ENCODE measurements at places on chromosomes 7 and 10.

GRCh38 chr7:98807068-98808048, 62.5 kb downstream of the TMEM130 start:
- no peak for DNase-seq

DNA sequence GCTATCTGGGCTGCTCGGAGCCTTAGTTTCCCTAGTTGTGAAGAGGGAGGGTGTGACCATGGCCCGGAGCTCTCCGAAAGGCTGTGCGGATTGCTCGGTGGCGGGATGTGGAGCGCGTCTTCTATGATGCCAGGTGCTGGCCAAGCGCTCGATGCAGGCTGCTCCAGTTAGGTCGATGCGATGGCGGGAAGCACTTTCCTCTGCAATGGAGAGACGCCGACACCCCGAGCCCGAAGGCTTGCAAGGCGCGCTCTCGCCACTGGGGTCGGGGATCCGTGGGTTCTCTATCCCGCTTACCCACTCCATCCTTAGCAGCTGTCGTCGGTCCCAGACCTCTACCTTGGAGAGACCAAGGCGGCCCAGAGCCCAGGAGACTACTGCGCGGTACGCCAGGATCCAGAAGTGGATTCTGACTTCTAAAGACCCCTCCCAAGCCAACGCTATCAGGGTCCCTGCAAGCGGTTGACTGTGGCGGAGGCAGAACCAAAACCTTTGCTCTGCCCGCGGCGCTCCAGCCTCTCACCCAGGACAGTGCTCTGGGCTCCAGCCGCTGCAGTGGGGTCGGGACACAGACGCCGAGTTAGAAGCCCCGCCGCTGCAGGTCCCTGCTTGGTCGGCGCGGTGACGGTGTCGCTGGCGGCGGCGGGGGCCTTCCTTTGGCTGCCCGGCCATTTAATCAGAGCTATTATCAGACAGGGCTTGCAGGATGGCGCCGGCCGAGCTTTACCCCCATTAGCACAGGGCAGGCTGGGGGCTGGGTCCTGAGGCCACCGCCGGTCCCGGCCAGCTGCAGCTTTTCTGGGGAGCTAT, 7.8 kb upstream of the TBX20 start:
- no peak for DNase-seq

GRCh38 chr10:48792687-48793096, 108.0 kb downstream of the WDFY4 start:
- DNase-seq: no peak

DNA sequence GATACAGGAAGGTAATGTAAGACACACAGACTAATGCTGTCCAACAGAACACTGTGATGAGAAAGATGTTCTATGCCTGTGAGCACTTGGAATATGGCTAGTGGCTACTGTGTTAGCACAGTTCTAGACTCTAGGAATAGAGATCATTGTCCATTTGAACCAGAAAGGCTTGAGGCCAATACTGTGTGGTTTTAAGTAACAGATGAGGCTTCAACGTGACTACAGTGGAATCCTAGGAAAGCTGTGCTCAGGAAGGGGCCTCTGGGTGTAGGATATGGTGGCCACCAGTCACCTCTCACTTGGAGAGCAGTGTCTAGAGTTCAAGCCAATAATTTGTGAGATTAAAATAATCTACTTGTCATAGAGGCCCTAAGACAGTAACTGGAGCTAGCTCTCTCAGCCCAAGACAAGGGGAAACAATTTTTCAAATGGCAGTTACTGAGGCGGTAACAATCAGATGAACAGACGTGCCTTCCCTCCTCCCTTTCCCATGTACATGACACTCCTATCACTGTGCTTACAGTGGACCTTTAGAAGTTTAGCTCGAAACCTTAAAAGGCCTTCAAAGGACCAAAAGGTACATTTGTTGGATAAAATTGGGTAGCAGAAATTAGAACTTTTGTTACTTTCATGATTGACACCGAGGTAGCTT, 10.2 kb downstream of the ZDHHC16 start:
- DNase-seq: no peak

DNA sequence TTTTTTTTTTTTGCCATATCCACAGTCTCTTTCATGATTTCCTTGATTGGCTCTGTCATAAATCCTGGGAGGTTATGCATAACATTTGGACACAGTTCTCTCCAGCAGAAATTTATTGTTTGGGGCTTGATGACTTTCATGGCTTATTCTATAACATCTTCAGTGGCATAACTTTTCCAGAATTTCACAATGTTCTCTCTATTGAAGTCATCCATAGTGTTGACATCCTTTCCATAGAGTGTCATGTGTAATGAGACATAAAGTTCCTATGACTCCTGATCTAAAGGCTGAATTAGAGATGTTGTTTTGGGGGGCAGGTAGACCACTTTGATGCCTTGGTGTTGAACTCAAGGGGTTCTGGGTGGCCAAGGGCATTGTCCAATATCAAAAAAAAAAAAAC, 36.7 kb upstream of the STK17A start:
- no peak for DNase-seq

- peak; percentile 50 for DNase-seq
Measured at GRCh38 chr7:137847568-137848050, 835 bp upstream of the DGKI start.

DNA sequence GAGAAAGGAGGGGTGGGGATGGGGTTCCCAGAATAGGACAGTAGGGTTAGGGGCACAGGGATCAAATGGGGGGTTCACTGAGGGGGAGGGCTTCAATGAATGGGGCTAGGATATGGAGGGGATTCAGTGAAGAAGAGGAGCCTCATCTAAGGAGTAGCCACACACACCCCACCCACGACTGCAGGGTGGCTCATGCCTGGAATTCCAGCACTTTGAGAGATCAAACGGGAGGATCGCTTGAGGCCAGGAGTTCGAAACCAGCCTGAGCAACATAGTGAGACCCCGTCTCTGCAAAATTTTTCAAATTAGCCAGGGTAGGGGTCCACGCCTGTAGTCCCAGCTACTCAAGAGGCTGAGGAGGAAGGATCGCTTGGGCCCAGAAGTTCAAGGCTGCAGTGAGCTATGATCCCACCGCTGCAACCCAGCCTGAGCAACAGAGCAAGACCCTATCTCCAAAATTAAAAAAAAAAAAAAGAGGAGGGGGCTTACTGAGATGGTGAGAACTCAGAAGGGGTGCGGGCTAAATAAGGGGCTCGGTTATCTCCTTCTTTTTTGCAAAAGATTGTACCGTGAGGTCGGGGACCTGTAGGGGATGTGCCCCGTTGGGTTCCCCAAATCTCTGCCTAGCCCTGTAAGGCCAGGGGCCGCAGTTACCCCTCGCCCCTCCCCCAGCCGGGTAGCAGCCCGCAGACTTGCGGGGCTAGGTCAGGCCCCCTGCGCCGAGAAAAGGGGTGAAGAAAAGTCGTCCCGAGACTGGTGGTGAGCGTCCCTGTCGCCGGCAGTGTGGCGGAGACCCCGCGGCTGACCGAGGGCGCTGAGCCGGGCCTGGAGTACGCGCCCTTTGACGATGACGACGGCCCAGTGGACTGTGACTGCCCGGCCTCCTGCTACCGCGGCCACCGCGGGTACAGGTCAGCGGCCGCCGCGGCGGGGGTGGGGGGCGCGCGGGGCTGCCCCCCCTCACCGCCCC, 43.1 kb upstream of the HSPB1 start:
- DNase-seq: no peak

GRCh38 chr7:31679574-31680305, 7.3 kb upstream of the PPP1R17 start:
- no peak for DNase-seq

GRCh38 chr7:149510248-149510647, 12.6 kb upstream of the ZNF746 start:
- DNase-seq: peak; percentile 7

- no peak for DNase-seq
Measured at GRCh38 chr7:6647080-6647479, 10.0 kb downstream of the ZNF316 start.

Measured in common myeloid progenitor, CD34-positive (primary cell).